CD4-positive, CD25-positive, alpha-beta regulatory T cell (primary cell): ENCODE measurements at places on chromosomes 3 and 15.

GRCh38 chr3:128503751-128504532 is 10.9 kb upstream of the GATA2 start:
- no peak for DNase-seq

GRCh38 chr3:260898-261297 is 64.3 kb downstream of the CHL1 start:
- DNase-seq = no peak

- DNase-seq = no peak
These were observed 221.8 kb downstream of the CBLB start for GRCh38 chr3:105647047-105647446.

GRCh38 chr3:193851941-193852674 is 259.1 kb downstream of the OPA1 start:
- DNase-seq = no peak

DNA sequence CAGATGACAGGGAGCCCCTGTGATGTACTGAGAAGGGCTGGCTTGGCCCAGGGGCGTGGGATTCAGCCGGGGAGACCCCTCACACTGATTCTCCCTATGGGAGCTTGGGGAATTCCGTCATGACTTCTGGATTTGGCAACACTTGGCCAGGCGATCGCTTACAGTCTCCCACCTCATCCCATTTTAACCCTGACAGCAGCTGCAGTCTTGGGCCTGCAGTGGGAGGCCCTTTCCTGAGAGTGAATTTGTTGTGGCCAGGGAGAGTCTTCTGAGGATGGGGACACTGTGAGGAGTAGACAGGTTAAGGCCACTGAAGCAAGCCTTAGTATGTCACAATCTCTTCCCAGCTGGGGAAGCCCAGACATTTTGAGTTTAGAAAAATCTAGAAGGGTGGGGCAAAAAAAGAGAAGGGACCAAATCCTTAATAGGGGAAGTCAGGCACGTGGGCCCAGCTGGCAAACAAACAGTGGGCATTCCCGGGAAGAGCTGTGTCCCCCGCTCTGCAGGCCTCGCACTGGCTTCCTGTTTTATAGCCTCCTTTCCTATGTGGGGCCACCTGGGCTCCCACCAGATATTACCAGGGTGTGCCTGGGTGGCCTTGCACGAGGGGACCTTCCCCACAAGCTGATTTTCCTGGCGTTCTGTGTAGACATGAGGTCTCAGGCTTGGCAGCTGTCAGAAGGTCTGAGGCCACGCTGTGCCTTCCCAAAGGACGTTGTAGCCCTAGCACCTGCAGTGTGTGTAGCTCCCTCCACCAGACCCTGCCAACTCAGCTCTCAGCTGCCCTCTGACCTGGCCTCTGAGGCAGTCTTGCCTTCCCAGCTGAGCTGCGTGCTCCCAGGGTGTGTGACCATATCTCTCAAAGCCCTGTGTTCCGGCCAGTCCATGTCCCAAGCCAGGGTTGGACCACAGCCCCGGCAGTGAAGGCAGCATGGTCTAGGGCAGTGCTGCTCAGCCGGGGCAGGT is 64.5 kb downstream of the FEM1B start:
- no peak for DNase-seq

DNA sequence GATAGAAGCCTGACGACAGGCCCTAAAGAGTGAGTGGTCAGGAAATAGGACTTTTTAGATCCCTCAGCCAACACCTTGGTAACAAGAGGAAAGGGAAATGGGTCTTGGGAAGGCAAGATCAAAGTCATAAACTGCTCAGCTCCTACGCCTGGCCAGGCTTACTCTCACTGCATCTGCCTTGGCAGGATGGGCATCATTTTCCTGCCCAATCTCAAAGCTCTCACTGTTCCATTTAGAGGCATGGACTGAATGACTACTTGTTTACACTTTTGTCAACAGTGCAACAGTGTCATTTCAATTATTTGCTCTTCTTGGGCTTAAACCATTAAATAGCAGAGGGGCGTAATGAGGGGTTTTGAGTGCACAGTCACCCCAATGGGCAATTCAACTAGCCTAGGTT is 808.7 kb downstream of the GRM7 start:
- DNase-seq = no peak
